ENCODE measurements at places on chromosomes 2 and 18.

- DNase-seq: no peak
Measured at GRCh38 chr2:21422050-21422449, 298.3 kb downstream of the TDRD15 start.

- no peak for DNase-seq
Measured at GRCh38 chr2:25966531-25967270, 15.6 kb downstream of the KIF3C start.

GRCh38 chr2:146817613-146818012 lies 1027.2 kb upstream of the ACVR2A start:
- no peak for DNase-seq

- no peak for DNase-seq
Measured at GRCh38 chr2:120822933-120823332, 87.3 kb downstream of the GLI2 start.

GRCh38 chr18:43812627-43813026 lies 535.3 kb upstream of the SYT4 start:
- no peak for DNase-seq

GRCh38 chr18:74131124-74131523 lies 16.5 kb downstream of the FBXO15 start:
- DNase-seq: no peak

DNA sequence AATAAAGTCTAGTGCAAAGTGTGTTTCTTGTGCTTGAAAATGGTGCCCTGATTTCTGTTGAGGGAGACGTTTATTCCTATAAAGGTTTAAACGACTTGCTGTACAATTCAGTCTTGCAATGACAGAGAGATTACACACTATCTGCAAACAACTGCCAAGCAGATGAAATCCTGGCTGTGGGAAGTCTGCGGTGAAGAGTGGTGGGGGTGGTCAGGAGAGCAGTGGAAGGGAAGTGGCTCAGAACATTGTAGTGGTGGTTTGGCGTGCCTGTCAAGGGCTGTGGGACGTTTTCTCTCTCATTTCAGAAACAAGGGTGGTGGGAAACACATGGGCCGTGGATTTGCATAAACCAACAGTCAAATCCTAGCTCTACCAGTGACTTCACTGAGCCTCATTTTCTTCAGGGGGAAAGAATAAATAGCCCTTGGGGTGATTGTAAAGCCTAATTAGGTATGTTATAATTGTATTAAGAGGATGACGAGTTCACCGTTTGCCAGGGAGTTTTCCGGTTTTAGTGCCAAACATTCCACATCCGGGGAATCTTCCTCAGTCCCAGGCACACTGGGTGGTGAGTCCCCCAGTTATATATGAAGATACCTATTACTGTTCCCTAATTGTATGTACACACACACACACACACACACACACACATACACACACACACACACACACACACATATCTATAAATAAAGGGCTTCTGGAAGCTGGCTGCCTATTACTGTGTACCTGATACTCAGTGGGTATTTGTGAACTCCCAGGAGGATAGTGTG lies 115.0 kb downstream of the SPTBN1 start:
- DNase-seq: peak; percentile 74

Data from activated T-cell treated with anti-CD3 and anti-CD28 coated beads, Interleukin-2, amount 50 U/mL, for 24 hours (primary cell).